ENCODE measurements at places on chromosomes 11 and 22. TPM values are rescaled to one million over a fixed set of nuclear protein-coding genes. Genes with fewer than 3 reads are reported as not detected.

OMP gene
- not detected for total RNA-seq

ACRV1 gene
- not detected for total RNA-seq

MAP6 gene
- total RNA-seq: 1.7 TPM

PNPLA3 gene
- 0.73 TPM for total RNA-seq

OR2AG2 gene
- total RNA-seq: not detected
